ENCODE measurements at places on chromosomes 4 and X.

DNA sequence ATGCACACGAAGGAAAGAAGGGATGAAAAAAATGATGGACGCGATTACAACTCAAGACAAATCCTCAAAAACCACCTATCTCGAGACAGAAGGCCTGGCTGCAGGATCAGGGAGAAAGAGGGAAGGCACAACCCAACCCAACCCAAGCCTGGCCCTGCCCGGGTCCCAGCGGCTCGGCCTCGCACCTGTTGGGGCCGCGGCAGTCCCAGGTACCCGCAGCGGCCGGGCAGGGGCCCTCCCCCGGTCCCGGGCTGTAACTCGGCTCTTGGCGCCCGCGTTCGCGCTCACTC lies 464 bp downstream of the RASGEF1B start:
- no peak for DNase-seq

DNA sequence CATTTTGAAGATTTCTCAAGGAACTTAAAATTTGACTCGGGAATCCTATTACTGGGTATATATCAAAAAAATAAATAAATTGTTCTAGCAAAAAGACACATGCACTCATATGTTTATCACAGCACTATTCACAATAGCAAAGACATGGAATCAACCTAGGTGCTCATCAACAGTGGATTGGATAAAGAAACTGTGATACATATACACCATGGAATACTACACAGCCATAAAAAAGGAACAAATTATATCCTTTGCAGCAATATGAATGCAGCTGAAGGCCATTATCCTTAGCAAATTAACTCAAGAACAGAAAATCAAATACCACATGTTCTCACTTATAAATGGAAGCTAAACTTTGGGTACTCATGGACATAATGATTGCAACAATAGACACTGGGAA lies 97.4 kb downstream of the CENPC start:
- no peak for DNase-seq

GRCh38 chrX:19862634-19863211 lies 24.7 kb downstream of the SH3KBP1 start:
- DNase-seq: no peak

DNA sequence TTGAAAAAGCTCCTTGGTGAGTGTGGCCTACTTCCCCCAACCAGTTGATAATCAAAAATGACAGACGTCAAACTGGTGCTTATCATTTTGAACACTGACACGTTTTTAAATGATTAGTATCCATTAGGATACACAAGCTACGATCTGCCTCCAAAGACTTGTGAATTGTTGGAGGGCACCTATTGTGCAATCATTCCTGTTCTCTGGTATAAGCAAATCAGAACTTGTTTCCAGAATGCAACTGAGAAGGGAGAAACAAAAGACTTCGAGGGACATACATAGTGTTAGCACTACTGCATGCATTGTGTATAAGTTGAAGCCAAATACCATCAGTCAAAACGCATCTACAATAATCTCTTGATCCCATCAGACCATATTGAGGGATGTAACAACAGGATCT lies 11.6 kb downstream of the NPY2R start:
- no peak for DNase-seq

DNA sequence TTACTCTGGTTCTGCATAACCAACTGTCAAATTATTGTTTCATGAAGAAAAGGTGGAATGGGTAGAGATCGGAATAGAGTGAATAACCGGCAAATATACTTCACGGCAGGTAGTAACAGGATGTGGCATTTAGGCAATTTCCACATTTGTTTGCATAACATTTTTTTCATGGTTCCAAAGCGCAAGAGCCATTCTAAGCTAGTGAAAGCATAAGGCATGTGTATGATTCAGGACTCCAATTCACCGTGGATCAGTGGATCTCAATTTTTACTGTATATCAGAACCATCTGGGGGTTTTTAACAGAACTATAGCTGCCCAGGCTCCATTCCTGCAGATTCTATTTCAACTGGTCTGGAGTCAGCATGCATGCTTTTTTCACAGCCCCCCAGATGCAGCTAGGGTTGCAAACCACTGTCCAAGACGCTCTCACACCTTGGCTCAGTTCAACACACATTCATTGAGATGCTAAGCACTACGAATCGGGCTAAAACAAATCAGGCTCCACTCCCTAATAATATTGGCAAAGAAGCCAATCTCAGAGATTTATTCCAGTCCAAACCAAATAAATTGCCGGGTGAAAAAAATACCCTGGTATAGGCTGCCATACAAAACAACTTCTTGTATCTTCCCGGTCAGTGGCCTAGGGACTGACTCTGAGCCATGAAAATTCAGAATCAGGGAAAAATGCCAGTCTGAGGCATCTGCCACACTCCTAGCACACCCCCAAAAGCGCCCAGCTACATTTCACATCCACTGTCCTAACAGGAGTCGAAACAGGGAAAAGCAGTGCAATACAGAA lies 30.0 kb downstream of the AFAP1 start:
- DNase-seq: peak; percentile 55

DNA sequence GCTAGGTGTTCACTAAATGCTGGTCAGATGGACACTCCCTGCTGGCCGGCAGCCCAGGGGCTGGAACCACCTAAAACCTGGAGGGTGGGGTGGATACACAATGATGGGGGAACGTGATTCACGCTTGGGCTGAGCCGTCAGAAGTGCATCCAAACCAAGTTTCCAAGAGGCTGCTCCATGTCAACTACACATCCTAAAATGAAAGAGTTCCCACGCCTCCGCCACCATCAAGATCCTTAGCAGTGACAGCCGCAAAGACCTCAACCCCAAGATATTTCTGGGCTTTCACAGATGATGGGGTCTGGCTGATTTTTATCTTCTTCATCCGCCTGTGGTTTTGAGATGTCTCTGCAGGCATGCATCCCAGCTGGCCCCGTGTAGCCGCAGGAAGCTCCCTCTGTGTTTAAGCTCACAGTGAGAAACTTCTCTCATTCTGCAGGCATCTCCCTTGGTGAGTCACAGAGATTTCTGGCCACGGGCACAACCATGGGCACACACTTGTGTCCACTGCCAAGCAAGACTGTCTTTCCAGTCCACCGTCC lies 84.4 kb downstream of the HTRA3 start:
- DNase-seq: no peak

- DNase-seq: no peak
These were observed 37.8 kb downstream of the NPNT start for GRCh38 chr4:105933083-105933482.

GRCh38 chr4:4358093-4358854 lies 28.6 kb upstream of the NSG1 start:
- no peak for DNase-seq

DNA sequence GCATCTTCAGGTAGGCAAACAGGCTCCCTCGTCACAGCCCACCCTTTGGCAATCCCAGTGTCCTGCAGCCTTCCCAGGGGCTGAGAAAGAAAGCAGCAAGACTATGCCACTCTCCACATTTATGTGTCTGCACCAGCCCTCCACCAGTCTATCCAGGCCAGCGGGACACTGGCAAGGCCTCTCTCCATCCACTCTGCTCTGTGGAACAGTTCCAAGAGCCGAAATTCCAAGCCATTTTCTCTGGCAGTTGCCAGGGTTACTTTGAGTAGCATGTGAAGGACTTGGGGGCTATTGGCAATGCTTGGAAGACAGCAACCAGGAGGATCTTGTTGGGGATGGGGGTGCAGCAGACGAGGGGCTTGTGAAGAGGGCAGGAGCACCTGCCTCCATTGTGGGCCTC lies 52.1 kb downstream of the TSC22D3 start:
- DNase-seq: no peak

DNA sequence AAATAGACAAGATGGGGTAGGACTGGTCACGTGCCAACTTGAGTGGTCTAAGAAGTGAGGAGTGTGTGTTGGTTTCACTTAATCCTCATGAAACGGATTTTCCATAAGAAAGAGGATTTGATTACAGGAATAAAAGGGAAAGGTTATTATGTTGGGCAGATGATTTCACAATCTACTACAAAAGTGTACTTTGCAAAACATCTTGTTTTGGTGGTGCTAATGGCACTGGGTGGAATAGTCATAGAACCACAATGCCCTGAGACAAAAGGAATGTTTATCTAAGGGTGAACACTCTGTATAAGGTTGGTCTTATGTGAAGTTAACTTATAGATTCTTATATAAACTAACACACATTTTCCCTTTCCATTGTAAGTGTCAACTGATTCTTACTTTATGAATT lies 45.6 kb downstream of the GLUD2 start:
- no peak for DNase-seq

- DNase-seq: no peak
These were observed at the start of gene TLR7 for GRCh38 chrX:12866451-12867377. TSS of gene TLR7 (plus strand) at chrX:12867072. CDS start at chrX:12867579, 507 bp downstream.

DNA sequence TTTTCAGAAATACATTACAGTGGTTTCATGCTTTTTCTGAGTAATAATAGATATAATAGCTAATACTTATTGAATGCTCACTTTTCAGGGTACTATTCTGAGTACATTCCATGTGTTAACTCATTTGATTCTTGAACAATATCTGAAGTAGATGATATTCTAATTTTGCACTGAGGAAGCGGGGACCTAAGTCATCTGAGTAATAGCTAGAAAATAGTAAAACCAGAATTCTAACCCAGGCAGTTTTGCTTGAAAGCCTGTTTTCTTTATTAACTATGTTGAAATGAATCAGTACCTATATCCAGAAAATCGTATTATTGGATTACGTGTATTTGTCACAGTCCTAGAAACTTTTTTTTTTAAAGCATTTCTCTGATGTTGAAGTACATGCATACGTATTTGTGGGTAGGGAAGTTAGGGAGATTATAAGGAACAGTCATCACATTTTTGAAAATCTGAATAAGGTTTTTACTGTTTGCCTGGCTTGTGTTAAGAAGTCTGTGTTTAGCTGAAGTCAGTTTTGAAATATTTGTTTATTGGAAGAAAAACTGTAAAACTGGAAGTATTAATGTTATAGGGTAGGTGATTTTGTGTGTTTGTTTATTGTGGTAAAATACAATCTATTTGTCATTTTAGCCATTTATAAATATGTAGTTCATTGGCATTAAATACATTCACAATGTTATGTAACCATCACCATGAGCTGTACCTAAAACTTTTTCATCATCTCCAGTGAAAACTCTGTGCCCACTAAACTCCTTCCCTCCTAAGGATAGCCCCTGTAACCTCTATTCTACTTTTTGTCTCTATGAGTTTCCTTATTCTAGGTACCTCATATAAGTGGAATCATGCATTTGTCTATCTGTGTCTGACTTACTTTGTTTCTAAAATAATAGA lies 55.3 kb downstream of the FIP1L1 start:
- DNase-seq: no peak

- no peak for DNase-seq
These were observed 17.4 kb upstream of the TMPRSS11F start for GRCh38 chr4:68147079-68147478.

GRCh38 chrX:52923781-52924241 lies 26.7 kb downstream of the FAM156B start:
- peak; percentile 44 for DNase-seq

DNA sequence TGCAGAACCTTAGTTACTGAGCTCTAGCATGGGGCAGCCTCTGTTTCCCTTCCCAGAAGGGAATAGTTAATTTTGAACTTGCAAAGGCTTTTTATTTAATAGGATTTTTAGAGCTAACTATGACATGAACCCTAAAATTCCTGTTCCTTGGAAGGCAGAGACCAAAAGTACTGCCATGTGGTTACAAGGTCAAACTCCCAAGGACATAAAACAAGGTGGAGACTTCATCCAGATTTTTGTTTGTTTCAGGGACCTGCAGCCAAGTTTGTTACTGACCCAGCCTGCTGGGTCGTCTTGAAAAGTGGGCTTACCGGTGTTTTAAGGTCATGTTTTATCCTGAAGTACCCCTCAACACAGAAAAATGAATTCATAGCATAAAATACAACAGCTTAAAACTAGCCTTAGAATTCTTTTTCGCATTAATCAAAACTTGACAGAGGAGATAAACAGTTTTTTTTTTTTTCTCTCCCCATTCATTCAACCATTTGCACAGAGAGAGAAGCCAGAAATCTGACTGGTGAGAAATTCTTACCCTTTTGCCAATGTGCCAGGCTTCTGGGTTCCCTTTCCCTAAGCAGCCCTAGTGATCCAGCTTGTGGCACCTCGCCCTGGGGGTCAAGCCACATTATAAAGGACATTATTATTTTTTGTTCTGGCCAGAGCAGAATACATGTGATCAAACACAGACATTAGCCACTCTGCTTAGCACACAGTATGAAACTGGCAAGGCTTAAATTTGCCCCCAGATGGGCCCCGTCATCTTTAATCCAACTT lies 21.5 kb upstream of the GRPEL1 start:
- no peak for DNase-seq

DNA sequence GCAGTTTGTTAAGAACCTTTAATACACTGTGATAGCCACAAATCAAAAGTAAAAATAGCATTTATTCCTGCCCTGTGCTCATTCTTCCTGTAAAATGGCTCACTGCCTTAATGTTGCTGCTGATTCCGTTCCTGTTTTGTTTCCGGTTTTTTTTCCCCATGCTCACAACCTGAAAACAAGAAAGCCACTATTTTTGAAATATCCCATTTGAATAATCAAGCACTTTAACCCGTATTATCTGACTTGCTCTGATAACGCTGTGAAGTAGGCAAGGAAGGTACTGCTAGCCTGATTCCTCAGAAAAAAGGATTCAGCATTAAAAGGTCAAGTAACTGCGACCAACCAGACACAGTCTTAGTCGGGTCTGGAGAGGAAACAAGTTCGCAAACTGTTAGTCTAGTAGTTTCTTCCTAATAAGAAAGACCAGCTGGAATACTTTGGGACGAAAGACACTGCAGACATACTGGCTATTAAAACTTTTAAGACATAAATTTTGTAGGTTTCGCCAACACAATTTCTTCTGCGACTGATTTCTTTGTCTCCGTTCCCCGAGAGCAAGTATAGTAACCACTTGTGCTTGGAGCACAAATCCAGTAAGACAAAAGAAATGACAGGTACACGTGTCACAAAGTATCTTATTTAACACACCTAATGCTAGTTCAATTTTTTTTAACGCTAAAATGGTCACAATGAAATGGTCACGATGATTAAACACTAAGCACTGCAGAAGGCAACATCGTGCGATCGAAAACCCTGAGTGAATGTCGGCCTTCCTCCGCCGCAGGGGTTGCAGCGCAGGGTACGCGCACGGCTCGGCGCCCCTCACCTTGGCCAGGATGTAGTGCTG lies 802 bp downstream of the COX18 start:
- no peak for DNase-seq

- DNase-seq: no peak
These were observed 18.5 kb upstream of the OPN1LW start for GRCh38 chrX:154125391-154126040.

DNA sequence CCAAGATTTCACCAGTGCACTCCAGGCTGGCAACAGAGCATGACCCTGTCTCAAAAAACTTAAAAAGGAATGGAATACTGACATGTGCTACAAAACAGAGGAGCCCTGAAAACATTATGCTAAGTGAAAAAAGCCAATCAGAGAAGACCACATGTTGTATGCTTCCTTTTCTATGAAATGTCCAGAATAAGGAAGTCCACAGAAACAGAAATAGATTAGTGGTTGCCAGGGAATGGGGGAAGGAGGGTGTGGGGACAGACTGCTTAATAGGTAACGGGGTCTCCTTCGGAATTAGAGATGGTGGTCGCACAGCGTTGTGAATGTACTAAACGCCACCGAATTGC lies 30.1 kb upstream of the KIAA0232 start:
- DNase-seq: no peak

All from left hindlimb (tissue), 1 donor.